ENCODE measurements at places on chromosomes 5 and 9. TPM values are rescaled to one million over a fixed set of nuclear protein-coding genes. Genes with fewer than 3 reads are reported as not detected.

GRCh38 chr5:126987271-126987899 lies 43.0 kb downstream of the MARCHF3 start:
- H3K27me3 ChIP-seq = no peaks in the 10 kb centered on the region
- DNase-seq = no peak
- peaks cover 23% of the 10 kb centered on the region for H3K4me1 ChIP-seq
- peak overlapping the region; percentile 74 for H3K27ac ChIP-seq
- H3K36me3 ChIP-seq = no peaks in the 10 kb centered on the region

DNA sequence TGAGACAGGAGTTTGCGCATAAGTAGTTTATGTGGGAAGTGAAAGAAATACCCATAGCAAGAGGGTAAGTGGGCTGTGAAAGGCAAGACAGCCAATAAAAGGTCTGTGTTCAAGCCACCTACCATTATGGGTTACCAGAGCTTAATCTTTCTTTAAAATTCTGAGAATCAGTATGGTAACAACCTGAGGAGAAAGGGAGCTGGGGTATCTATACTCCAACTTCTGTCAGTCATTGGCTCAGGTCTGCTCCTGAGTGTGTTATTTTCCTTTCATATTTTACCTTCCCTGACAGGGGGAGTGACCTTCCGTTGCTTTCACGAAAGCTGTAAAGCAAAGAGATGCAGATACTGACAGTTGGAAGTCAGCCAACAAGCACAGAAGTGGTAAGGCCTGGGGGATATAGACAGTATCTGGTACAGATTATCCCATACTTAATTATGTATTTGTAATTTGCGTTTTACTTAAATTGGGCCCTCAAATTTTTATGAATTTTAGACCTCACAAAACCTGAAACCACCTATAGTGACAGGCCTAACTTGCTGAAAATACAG lies 233.4 kb downstream of the RAB3C start:
- no peak for DNase-seq
- H3K27ac ChIP-seq = no peak overlapping the region
- H3K36me3 ChIP-seq = no peaks in the 10 kb centered on the region
- H3K27me3 ChIP-seq = no peaks in the 10 kb centered on the region
- no peak overlapping the region for H3K4me3 ChIP-seq

DNA sequence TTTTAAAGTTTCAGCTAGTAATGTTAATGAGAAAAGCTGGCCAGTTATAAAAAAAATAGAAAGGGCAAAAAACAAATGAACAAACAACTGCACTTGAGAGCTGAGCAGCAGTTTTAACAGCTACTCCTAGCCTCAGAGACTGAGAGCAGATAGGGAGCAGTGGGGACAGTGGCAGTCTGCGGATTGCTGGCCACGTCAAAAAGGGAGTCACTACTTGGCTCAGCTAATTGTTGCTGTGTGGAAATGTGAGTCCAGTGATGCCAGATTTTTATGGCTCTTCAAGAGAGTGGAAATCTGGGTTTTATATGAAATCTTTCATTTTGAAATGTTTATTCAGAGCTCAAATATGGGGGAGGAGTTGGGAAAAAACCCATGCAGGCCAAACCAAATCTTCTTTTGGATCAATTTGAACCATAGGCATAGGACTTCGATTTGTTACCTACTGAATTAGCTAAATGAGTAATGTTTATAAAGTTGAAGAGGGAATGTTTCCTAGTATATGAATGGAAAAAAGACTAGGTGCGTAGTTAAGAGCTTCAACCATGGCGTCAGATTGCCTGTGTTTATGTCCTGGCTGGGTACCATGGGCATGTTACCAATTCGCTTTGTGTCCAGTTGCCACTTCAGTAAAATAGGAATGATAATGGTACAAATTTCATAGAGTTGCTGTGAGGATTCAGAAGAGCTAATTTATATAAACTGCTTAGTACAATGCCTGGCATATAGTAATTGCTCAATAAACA lies 102.1 kb downstream of the PAM start:
- H3K27me3 ChIP-seq = no peaks in the 10 kb centered on the region
- H3K36me3 ChIP-seq = no peaks in the 10 kb centered on the region
- H3K27ac ChIP-seq = no peak overlapping the region
- DNase-seq = no peak
- no peaks in the 10 kb centered on the region for H3K4me1 ChIP-seq

Gene CATSPER3
- 0.53 TPM for total RNA-seq
